Esophagus squamous epithelium (tissue), 5 donors: ENCODE measurements at places on chromosomes 7 and 10.

DNA sequence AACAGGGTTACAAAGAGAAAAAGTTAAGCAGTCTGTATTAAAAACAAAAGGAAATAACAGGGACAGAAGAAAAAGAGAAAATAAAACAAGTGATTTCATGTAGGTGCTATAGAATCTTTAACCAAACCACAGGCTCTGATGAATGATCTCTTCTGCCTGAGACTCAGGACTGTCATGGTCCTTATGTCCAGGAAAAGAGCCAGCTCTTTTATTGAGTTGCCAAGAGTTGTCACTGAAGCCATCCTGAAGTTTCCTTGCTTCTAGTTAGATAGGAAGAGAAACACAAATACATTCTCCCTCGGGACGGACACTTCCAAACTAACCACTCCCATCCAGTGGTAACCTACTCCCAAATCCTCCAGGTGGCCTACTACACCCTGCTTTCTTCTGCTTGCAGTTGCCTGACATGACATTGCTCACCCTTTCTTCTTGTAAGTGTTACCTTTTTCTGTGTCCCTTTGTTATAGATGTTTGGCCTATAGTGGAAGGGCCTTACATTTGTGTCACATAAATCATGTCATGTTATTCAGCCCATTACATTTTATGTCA is 346.7 kb downstream of the NRG3 start:
- no peak for DNase-seq

DNA sequence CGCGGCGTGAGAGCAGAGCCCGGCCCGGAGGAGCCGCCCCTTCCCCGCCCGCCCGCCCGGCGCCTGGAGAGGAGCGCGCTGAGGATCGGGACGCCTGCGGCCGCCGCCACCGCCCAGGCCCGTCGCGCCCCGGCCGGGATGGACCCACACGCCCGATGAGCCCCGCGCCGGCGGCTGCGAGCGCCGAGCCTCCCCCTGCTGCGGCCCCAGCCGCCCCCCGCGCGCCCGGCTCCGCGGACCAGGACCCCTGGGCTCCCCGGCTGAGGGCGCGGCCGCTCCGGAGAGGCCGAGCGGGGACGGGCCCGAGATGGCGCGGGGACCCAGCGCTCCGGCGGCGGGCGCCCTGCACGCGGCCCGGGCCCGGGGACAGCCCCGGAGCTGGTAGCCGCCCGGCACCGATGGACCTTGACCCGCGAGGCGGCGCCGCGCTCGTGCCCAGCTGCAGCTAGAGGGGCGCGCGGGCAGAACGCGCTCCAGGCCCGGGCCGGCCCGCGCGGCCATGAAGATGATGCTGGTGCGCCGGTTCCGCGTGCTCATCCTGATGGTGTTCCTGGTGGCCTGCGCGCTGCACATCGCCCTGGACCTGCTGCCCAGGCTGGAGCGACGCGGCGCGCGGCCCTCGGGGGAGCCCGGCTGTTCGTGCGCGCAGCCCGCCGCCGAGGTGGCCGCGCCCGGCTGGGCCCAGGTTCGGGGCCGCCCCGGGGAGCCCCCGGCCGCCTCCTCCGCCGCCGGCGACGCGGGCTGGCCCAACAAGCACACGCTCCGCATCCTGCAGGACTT is 520 bp downstream of the FAM20C start:
- DNase-seq: no peak

- no peak for DNase-seq
These were observed 125.4 kb downstream of the PFKFB3 start for GRCh38 chr10:6327961-6328698.

- no peak for DNase-seq
These were observed 2.4 kb downstream of the ZMYND11 start for GRCh38 chr10:137606-138005.

DNA sequence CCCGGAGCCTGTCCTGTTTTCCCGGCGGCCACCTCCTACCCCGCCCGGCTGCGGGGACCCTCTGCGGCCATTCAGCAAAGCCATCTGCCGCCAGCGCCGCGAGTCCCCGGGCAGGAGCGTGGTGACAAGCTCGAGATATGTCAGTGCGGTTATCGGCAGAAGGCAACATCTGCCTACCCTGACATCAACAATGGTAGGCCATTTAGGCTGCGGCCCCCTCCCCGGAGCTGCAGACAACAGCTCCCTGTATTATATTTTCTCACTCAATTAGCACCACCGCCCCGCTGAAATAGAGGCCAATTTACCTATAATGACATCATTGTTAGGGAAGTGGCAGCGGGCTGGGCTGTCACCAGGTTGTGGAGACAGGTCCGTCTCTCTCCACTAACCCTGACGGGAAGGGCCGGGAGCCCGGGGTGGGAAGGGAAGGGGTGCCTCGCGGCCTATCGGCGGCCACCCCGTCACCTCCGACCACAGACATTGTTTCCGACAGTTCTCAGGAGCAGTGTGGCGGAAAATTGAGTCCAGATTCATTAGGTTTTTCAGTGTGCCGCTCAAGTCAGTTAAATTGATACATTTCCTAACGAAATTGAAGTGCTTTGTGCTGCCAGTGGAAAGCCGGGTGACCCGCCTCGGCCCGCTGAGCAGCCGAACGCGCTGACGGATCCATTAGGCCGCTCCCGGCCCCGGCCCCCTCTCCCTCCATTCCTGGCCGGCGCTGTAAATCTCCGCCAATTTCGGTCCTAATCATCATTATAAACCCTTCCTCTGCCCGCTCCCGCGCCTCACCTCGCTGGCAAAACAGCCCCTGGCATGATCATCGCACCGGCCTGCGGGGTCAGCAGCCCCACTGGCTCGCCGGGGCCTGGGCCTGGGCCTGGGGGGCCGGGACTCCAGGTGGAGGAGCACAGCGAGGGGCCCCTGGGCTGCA is 43.0 kb downstream of the UNCX start:
- DNase-seq: no peak

GRCh38 chr10:2431961-2432360 is 635.4 kb upstream of the PFKP start:
- DNase-seq: no peak

DNA sequence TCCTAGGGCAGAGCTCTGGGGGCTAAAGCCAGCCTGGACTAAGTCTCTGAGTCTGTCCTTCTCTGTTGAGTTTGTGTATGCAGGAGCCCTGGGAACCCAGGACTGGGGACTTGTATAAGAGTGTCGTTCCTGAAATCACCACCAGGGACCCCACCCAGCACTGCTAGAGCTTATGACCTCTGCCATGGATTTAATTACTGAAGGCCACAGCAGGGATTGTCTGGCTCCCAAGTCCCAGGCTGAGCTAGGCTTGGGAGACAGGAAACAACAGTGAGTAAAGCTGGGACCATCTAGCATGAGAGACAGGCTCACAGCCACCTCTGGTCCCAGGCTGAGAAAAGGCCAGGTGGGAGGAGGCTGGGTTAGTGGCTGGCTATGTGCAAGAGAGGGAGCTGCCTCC is 1.4 kb upstream of the TSPAN15 start:
- no peak for DNase-seq

DNA sequence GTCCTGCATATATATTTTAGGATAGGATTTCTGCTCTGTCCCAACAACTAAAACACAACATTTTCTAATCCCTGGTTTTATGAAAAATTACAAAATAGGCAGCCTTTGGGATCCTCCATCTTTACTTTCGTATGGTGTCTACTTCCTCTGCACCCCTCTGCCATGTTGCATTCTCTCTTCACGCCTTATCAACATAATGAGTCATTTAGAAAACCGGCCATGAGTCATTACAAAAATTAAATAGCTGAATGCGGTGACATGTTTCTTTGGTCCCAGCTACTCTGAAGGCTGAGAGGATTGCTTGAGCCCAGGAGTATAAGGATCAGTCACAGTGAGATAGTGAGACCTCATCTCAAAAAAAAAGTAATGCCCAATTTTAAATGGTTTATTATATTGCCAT is 148.1 kb upstream of the CELF2 start:
- no peak for DNase-seq

- DNase-seq: no peak
These were observed 219.0 kb upstream of the NRG3 start for GRCh38 chr10:81655986-81656385.

DNA sequence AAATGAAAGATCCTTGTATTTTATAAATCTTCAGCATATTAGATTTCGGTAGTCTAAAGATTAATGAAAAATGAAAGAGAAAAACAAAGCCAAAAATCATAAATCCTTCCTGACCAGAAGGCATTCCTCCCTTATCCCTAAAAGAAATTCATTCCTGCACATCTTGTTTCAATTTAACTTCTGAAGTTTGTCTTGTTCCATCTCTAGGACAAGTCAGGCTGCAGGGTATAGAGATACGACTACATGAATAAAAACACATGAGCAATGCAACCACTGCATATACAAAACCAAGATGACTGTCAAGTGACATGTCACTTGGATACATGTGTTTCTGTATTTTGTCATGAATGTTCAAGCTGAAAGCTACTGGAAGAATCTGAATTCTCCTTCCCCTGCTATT is 214.9 kb downstream of the JAZF1 start:
- no peak for DNase-seq

DNA sequence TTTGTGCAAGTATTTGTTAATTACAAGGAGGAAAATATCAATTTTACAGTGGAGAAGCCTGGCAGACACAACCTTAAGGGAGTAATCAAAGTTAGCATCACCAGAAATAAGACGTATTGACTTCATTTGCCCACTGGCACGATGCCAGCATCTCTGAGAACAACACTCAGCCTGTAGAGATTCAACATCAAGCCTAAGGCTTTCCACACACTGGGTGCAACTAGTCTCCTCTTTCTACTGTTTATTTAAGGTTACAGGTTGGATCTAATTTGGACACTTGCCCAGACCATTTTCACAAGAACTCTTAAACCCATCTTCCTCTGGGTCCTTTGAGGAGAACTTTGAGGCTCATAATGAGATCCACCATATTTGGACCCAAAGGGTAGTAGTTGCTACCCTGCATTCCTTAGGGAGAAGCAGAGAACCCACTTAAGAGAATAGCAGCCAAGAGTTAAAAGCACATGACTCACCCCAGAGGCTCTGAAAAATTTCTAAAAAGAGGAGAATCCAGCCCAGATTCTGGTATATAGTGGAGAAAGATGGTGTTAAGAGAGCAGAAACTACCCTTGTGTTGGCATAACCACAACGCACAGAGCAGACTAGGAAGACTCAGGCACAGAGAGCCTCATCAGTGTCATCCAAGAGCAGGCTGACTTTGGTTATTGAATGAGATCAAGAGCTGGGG is 97.3 kb downstream of the CCDC71L start:
- no peak for DNase-seq

GRCh38 chr7:158957921-158958491 is 101.6 kb downstream of the DYNC2I1 start:
- DNase-seq: peak; percentile 13
